Cardiac muscle cell (in vitro differentiated cells and primary cell): ENCODE measurements at places on chromosomes 4 and X. TPM values are rescaled to one million over a fixed set of nuclear protein-coding genes. Genes with fewer than 3 reads are reported as not detected.

DNA sequence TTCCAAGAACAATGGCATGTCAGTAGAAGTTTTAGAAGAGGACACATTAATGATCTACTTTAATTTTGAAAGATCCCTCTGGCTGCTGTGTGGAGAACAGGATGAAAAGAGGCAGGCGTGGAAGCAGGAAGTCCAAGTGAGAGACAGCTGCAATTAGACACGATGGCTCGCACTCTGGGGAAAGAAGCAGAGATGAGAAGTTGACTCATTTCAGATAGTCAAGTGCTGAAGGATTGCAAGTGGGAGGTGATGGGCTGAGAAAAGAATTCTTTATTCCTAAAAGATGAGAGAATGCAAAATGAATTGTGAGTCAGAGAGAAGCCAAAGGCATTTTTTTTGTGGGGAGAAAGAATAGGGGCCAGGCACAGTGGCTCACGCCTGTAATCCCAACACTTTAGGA lies 16.5 kb downstream of the RXFP1 start:
- no peaks in the 10 kb centered on the region for H3K36me3 ChIP-seq
- H3K27ac ChIP-seq: no peak overlapping the region
- H3K4me3 ChIP-seq: no peak overlapping the region
- no peaks in the 10 kb centered on the region for H3K27me3 ChIP-seq
- no peaks in the 10 kb centered on the region for H3K4me1 ChIP-seq

DNA sequence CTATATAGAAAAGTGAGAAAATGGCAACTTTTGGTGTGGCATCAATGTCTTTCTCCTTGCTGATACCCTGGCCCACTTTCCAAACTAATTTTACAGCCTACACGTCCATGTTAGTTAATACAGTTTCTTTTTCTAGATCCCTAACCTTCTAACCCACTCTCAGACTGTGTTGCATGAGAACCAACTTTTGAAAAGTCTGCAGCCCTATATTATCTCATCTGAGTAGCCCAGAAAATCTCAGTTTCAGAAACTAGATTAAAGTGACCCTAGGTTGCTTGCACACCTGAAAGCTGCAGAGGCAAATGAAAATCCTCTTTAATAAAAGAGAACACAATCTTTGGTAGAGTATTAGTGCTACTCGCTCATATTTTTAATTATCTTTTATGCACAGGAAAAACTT lies 371.6 kb upstream of the EMCN start:
- no peaks in the 10 kb centered on the region for H3K36me3 ChIP-seq
- H3K4me1 ChIP-seq: no peaks in the 10 kb centered on the region
- no peak overlapping the region for H3K4me3 ChIP-seq
- H3K27ac ChIP-seq: no peak overlapping the region
- no peak for DNase-seq

DNA sequence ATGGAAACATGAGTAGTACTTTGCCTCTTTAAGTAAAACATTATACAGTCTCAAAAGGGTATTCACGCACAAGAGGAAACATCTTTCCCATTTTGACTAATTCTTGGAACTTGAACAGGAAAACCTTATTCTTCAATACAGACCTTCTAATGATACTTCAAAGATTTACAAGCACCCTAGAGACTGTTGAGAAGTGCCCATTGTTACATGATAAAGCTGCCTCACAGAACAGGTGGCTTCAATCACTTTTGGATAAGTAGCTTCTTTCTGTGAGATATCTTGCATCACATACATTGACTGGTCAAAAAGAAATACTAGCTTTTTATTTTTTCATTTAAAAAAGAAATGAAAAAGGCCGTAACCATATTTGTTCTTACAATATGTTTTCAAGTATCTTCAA lies 219.4 kb downstream of the EPHA5 start:
- no peaks in the 10 kb centered on the region for H3K36me3 ChIP-seq
- H3K4me1 ChIP-seq: no peaks in the 10 kb centered on the region
- DNase-seq: no peak
- no peak overlapping the region for H3K27ac ChIP-seq

DNA sequence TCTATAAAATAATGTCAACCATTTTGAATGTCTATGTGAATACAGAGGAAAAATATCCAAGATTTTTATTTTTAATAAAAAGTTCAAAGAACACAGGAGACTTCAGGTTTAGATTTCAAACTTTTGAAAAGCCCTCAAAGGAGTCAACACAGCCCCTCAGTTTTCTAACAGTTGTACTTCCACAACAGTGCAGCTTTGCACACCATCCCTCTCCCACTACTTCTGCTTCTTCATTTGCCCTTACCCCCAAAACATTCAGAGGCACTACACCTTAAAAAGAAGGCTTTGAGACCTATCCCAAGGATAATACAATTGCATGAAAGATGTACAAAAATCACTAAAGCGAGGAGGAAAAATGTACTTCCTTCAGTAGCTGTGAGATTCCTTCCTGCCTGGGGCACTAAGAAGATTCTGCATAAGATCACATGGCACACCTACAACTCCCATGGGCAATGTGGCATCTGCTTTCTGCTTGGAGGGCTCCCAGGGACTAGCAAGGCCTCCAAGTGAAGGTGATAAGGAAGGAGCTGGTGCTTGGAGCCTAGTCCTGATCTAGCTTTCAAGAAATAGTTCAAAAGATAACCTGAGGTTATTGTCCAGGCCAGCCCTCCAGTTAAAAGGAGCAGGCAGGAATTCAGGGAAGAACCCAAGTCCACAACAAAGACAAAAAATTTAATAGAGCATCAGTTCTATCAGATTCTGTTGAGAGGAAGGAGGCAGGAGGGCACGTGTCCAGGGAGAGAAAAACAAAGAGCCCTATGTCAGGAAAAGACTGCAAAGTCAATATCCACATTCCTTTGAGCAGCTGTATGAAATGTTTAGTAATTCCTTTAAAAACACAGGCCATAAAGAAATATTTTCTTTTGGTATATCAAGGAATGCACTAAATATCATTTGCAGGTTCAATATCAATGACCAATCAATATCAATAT lies 19.1 kb downstream of the ARAP2 start:
- no peaks in the 10 kb centered on the region for H3K4me1 ChIP-seq
- DNase-seq: no peak
- H3K36me3 ChIP-seq: no peaks in the 10 kb centered on the region
- H3K27me3 ChIP-seq: no peaks in the 10 kb centered on the region
- no peak overlapping the region for H3K4me3 ChIP-seq
- H3K27ac ChIP-seq: no peak overlapping the region

GRCh38 chr4:53991821-53992220 lies 72.6 kb downstream of the CHIC2 start:
- no peak for DNase-seq
- no peaks in the 10 kb centered on the region for H3K27me3 ChIP-seq
- no peak overlapping the region for H3K27ac ChIP-seq
- H3K4me1 ChIP-seq: no peaks in the 10 kb centered on the region

The GBA3 gene
- not detected in 2 replicates for total RNA-seq

GRCh38 chr4:109588176-109588575 lies 28.1 kb downstream of the MCUB start:
- H3K27me3 ChIP-seq: no peaks in the 10 kb centered on the region
- no peak overlapping the region for H3K4me3 ChIP-seq
- H3K4me1 ChIP-seq: peaks cover 13% of the 10 kb centered on the region
- no peak overlapping the region for H3K27ac ChIP-seq
- no peak for DNase-seq

The VCX3B gene
- 1.3 TPM in 1 of 2 replicates, not detected in the other for total RNA-seq

The AMTN gene
- total RNA-seq: not detected in 2 replicates

The SLC39A8 gene
- 20.4 and 24.5 TPM in 2 replicates for total RNA-seq

- H3K27me3 ChIP-seq: no peaks in the 10 kb centered on the region
- H3K27ac ChIP-seq: no peak overlapping the region
- no peaks in the 10 kb centered on the region for H3K4me1 ChIP-seq
- no peak overlapping the region for H3K4me3 ChIP-seq
- no peaks in the 10 kb centered on the region for H3K36me3 ChIP-seq
- DNase-seq: no peak
Observed at GRCh38 chr4:159779716-159780115, 676.8 kb downstream of the RAPGEF2 start.

DNA sequence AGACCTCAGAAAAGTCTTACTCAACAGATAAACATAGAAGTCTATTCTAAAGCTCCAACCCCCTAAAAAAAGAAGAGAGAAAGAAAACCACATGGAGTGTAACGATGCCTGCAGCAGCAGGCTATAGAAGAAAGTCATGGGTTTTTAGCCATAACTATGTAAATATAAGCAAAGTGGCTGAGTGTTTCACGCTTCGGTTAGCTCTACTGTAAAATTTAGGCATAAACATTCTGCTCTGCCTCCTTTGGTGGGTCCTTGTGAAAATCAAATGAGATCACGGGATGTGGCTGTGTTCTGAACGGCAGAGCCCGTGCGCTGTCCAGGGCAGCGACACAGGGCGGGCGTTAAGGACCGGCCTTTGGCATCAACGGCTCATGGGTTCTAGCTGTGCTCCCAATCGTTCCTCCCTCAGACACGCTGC lies 78.4 kb downstream of the IRF2 start:
- no peak overlapping the region for H3K27ac ChIP-seq
- H3K4me3 ChIP-seq: no peak overlapping the region
- no peaks in the 10 kb centered on the region for H3K4me1 ChIP-seq
- H3K27me3 ChIP-seq: no peaks in the 10 kb centered on the region
- DNase-seq: no peak

GRCh38 chrX:85112293-85112692 lies 108.6 kb downstream of the APOOL start:
- no peaks in the 10 kb centered on the region for H3K4me1 ChIP-seq
- no peak overlapping the region for H3K27ac ChIP-seq
- no peak for DNase-seq
- no peaks in the 10 kb centered on the region for H3K36me3 ChIP-seq
- no peak overlapping the region for H3K4me3 ChIP-seq

The PRDM5 gene
- 10.9 and 19.3 TPM in 2 replicates for total RNA-seq

DNA sequence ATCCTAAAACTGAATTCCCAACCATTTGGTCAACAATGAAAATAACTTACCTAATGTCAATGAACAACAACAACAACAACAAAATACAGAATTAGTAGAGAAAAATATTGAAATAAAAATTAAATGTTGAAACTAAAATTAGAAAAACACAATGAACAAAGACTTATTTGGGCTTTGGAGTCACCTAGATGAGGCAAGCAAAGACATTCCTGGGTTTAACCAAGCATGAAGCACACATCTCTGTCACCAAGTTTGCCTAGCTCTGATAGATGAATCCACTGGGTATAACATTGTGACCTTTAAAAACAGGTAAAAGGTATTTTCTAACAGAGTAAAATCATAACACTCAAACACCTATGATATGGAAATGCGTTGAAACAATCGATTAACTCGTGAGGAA lies 13.2 kb upstream of the SYTL5 start:
- H3K27ac ChIP-seq: no peak overlapping the region
- H3K36me3 ChIP-seq: no peaks in the 10 kb centered on the region
- H3K4me3 ChIP-seq: no peak overlapping the region
- no peaks in the 10 kb centered on the region for H3K27me3 ChIP-seq
- H3K4me1 ChIP-seq: no peaks in the 10 kb centered on the region
- DNase-seq: no peak

DNA sequence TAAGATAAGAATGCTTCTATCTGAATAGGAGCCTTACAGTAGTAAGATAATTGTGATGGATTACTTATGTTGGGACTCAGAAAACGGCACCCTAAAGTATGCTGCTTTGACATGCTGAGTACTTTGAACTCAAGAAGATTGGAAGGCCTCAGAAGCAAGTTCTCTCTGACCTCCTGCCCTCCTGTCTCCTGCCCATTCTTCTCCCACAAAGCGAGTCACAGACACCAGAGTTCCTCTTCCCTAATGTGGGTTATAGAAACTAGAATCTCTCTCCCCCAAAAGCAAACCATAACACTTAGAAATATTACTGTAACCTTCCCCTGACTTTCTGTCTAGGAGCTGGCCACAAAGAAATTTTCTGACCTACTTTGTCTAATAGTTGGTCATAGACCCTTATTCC lies 76.5 kb downstream of the DDIT4L start:
- H3K27me3 ChIP-seq: no peaks in the 10 kb centered on the region
- no peak for DNase-seq
- no peaks in the 10 kb centered on the region for H3K4me1 ChIP-seq
- H3K4me3 ChIP-seq: no peak overlapping the region
- H3K27ac ChIP-seq: no peak overlapping the region

The ZFP42 gene
- total RNA-seq: 0.11 and 0.12 TPM in 2 replicates

DNA sequence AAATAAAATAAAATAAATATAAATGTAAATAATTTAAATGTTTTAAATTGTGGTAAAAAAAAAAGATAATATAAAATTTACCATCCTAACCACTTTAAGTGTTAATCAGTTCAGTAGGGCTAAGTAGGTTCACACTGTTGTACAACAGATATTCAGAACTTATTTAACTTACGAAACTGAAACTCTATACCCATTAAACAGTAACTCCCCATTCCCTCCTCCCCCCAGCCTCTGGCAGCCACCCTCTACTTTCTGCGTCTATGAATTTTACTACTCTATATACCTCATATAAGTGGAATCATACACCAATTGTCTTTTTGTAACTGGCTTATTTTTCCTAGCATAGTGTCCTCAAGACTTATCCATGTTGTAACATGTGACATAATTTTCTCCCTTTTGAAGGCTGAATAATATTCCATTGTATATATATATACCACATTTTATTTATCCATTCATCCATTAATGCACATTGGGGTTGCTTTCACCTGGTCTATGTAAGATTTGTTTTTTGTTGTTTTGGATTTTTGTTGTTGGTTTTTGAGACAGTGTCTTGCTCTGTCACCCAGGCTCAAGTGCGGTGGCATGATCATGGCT lies 32.5 kb upstream of the ELF2 start:
- no peaks in the 10 kb centered on the region for H3K36me3 ChIP-seq
- no peak overlapping the region for H3K27ac ChIP-seq
- peaks cover 8% of the 10 kb centered on the region for H3K4me1 ChIP-seq
- no peaks in the 10 kb centered on the region for H3K27me3 ChIP-seq
- DNase-seq: no peak

GRCh38 chr4:162610116-162610515 lies 446.3 kb upstream of the FSTL5 start:
- no peaks in the 10 kb centered on the region for H3K27me3 ChIP-seq
- H3K4me1 ChIP-seq: no peaks in the 10 kb centered on the region
- no peak overlapping the region for H3K27ac ChIP-seq

The MTMR8 gene
- total RNA-seq: 1.6 and 1.8 TPM in 2 replicates

The FHIP1A gene
- 5.6 and 15.5 TPM in 2 replicates for total RNA-seq

GRCh38 chr4:913280-913618 lies 18.9 kb downstream of the GAK start:
- DNase-seq: no peak
- no peaks in the 10 kb centered on the region for H3K27me3 ChIP-seq
- H3K4me3 ChIP-seq: no peak overlapping the region
- H3K27ac ChIP-seq: no peak overlapping the region
- H3K4me1 ChIP-seq: no peaks in the 10 kb centered on the region
- H3K36me3 ChIP-seq: no peaks in the 10 kb centered on the region

The AGA gene
- total RNA-seq: 7.2 and 8.5 TPM in 2 replicates

- no peaks in the 10 kb centered on the region for H3K36me3 ChIP-seq
- peak; percentile 77 for DNase-seq
- no peak overlapping the region for H3K27ac ChIP-seq
- H3K4me1 ChIP-seq: no peaks in the 10 kb centered on the region
Observed at GRCh38 chr4:40292313-40292759, 42.8 kb upstream of the CHRNA9 start.

DNA sequence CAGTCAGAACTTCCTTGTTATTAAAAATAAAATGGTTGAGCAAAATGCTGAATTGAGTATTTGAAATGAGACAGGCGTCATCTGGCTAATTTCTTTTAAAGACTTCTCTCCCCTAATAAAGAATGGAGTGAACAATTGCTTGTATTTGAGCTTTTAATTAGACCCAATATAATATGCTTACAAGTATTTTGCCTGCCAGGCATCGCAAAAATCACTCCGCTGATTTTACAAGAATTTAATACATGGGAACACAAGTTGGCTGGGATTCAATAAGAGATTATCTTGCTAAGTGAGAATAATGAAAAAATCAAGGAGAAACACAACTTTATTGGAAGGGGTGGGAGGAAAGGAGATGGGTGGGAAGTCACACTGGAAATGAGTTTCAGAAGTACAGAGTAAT lies 52.3 kb downstream of the KLF3 start:
- no peak overlapping the region for H3K4me3 ChIP-seq
- no peaks in the 10 kb centered on the region for H3K27me3 ChIP-seq
- no peaks in the 10 kb centered on the region for H3K36me3 ChIP-seq
- no peaks in the 10 kb centered on the region for H3K4me1 ChIP-seq
- no peak overlapping the region for H3K27ac ChIP-seq
- DNase-seq: no peak
